Activated gamma-delta T cell treated with anti-CD3 and anti-CD28 coated beads, Interleukin-2, amount 50 U/mL, for 16 hours (primary cell): ENCODE measurements at places on chromosomes 12 and 14.

DNA sequence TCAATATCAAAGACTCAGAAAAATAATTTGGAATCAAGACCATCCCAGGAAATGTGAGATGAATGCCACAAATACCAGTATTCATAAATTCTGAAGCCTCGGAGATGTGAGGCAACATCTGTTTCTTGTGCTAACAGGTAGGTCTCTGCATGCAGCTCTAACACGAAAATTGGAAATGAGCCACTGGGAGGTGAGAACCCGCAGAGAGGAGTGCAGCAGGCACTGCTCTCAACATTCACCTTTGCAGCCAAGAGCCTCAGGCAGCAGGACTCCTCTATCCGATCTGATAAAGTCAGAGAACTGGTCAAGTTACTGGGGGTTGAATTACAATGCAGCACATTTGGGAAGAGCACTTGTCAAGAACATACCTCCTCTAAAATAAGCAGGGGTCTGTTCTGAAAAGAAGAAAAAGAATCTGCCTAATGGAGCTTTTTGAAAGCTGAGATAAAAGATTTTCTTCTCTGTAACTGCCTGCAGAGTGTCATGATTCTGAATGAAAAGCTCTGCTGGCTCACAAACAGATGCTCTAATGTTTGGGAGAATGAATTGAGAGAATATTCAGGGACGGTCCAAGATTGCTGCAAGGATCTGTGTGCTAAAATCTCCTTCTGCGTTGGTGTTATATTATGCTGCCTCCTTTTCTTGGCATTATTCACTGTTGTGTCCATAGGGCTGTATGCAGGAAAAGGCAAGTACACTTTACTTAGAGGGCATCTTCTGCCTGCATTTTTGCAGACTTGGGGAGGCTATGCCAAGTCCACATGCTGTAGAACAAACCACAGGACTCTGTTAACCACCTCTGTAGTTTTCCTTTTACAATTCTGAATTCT is 209.6 kb upstream of the KRR1 start:
- DNase-seq: no peak

DNA sequence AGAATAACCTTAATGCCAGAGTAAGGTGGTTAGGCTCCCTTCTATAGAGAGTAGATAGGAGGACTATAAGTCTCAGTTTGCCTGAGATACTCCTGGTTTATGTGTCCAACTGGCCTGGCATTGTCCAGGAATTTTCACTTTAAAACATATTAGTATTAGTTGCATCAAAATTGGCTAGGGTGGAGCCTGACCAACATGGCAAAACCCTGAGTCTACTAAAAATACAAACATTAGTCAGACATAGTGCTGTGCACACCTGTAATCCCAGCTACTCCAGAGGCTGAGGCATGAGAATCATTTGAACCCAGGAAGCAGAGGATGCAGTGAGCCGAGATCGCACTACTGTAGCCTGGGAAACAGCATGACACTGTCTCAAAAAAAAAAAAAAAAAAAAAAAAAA is 11.9 kb downstream of the WDHD1 start:
- no peak for DNase-seq

GRCh38 chr14:43938588-43939281 is 568.3 kb downstream of the FSCB start:
- DNase-seq: no peak

DNA sequence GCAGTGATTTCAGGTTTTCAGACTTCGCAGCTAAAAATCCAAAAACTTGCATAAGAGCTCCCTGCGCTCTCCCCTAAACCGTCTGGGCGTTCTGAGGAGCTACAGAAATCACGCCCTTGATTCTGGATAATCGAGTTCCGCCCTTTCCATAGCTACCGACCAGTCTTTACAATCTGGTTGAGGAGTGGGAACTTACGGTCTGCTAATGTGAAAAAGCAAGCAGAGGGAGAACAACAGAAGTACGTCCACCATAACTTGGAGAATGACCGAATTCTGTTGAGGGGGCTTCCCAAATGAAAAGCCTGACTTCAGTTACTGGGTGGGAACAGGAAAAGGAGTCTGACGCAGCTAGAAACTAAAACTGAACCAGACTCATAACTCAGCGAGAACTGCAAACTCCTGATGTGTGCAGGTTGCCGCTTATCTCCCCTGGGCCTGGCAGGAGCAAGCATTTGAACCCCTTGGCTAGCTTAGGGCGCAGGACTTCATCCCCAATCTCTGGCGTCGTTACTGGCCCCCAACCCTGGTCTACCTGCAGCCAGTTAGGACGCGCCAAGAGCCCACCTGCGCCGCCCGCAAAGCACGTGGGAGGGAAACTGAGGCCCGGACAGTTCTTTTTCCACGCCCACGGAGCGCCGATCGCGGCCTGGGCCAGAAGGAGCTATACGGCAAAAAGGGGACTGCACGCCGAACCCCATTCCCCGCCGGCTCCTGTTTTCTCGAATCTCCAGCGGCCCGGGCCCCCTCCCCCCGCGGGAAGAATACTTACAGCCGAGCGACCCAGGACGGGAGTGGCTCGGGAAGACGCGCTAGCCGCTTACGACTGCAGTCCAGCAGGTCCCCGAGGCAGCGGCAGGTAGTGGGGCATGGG is 838 bp downstream of the LRIG3 start:
- DNase-seq: no peak

- no peak for DNase-seq
These were observed 124.5 kb upstream of the USP15 start for GRCh38 chr12:62135553-62136200.

DNA sequence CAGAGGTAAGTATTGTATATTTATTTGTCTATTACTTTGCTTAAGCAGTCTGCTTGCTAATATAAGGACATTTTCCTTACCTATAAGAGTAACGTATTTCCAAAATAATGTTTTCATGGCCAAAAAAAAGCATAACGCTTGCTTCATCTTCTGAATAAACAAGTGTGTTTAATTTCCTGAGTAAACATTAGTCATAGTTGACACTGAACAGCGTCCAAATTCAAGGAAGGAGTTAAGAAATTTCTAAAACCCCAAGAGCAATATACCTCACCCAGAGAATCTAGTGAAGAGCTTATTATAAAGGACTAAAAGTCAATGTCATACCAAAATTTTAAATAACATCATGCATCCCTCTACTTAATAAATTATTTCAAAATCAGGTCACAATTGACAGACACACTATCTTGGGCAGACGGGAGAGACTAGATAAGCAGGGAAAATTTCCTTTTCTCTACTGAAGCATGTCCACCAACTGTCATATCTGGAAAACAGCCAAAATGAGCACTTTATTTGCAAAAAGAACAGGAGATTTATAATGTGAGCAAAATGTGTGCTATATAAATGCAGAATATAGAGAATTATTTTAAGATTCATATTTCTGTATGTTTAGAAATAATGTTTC is 25.1 kb downstream of the ANKS1B start:
- DNase-seq: no peak

GRCh38 chr14:92539419-92539818 is 25.8 kb downstream of the RIN3 start:
- DNase-seq: no peak

DNA sequence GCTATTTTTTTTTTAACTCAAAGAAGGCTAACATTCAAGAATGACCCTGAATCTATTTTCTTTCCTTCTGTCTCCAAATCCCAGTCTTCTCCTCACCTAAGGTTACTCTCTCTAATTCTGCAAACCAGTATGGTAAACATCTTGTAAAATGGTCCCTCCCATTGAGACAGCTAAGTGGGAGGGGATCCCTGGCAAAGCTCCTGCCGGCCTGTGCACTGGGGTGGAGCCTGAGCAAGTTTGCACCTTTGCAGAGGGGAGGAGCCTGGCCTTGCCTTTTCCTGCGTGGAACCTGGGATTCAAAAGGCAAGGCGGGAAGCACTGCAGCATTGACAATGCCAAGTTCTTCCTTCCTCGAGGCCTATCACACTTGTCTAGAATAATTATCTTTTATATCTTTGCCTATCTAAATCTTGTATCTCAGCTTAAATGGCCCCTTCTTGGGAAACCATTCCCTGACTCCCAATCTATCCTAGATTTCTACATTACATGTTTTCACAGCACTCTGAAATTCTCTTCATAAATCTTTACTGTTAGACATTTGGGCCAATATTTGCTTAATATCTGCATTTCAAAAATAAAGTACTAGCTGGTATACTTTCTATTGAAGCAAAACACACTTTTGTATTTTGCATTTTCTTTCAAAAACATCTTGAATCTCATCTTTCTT is 83.0 kb downstream of the EPS8 start:
- DNase-seq: no peak

DNA sequence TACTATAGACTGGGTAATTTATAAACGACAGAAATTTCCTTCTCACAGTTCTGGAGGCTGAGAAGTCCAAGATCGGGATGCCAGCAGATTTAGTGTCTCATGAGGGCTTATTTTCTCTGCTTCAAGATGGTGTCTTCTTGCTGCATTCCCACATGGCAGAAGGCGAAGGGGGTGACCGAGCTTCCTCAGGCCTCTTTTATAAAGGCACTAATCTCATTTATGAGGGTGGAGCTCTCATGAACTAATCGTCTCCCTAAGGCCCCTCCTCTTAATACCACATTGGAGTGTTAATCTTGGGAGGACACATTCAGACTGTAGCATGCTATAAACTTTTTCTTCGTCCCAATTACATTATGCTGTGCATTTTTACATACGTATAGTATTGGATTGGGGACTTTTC is 200.4 kb upstream of the ARHGAP5 start:
- DNase-seq: no peak

GRCh38 chr12:101107032-101107763 is 102.8 kb downstream of the SLC5A8 start:
- no peak for DNase-seq

GRCh38 chr12:6871052-6871957 is 1.8 kb downstream of the SPSB2 start:
- DNase-seq: no peak

- no peak for DNase-seq
These were observed 3.8 kb upstream of the HOXC8 start for GRCh38 chr12:54004841-54005530.

GRCh38 chr14:52068615-52069306 is at the start of gene NID2:
TSS of gene NID2 (minus strand) at chr14:52069059. CDS start at chr14:52068994, 65 bp downstream.
- DNase-seq: peak; percentile 16

- DNase-seq: no peak
These were observed 14.6 kb upstream of the SP1 start for GRCh38 chr12:53365245-53365904.

DNA sequence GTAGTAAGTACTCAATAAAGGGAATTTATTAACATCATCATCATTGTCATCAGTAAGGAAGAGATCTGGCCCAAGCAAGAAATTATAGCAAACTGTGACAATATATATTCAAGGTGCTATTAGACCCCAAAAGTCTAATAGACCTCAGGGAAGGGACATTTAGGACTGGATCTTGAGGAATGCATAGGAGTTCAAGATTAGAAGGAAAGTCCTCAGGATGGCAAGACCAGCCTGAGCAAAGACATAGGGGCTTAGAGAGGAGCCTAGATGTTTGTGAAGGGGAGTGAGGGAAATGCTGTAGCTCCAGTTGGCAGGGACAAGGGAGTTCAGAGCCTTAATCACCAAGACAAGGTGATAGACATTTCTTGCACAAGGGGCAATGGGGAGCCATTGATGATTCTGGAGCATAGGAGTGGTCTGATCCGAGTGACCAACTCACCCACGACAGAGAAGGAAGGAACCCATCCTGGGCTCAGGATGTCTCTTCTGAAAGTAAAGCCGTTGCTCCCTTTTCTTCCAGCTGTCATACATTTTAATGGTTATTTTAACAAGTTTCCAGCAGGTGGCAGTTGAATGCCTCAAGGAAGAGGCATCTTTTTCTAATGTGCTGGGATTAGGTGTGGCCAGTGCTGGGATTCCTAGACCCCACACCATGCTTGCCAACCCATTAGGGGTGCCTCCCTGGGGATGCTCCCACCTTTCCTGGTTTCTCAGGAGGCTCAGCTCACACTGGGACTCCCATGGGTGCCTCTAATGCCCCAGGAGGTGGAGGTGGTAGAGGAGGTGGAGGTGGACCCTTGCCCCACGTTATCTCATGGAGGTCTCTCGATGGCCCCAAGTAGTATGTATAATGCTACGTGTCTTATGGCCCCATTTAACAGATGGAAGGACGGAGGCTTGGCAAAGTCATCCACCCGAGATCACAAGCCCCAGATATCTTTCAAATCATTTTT is 37.8 kb downstream of the PHETA1 start:
- no peak for DNase-seq

GRCh38 chr14:23580152-23580926 is 1.7 kb upstream of the JPH4 start:
- DNase-seq: no peak

DNA sequence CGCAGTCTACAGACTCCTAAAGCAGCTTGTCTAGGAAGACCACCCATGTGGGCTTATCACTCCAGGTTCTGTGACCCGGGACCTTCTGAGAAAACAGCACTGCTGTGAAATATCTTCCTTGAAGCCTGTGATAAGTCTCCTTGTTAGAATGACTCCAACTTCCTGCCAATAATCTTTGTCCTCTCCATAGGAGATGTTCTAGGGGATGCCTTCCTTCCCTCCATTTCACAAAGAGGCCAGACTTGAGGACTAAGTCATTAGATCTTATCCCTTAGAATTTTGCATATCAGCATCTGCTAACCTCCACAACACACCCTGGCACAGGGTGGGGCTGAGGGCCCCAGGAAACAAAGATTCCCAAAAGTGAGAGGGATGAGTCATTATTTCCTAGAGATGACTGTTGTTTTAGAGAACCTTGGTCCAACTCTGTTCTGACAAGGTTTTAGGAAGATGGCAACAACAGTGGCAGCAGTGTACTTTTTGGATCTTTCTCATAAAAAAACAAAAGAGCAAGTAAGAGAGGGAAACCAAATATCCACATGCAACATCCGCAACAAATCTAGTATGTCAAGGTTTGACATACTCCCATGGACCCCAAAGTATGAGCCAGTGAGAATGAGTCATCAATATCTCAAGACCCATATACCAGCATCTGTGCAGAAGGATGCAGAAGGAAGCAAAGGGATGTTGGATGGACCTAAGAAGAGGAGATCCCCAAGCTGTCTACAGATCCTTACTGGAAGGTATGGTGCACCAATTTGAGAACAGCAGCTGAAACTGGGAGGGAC is 6.0 kb downstream of the LTB4R start:
- DNase-seq: no peak

- no peak for DNase-seq
These were observed 51.6 kb downstream of the KDM2B start for GRCh38 chr12:121529184-121529583.

DNA sequence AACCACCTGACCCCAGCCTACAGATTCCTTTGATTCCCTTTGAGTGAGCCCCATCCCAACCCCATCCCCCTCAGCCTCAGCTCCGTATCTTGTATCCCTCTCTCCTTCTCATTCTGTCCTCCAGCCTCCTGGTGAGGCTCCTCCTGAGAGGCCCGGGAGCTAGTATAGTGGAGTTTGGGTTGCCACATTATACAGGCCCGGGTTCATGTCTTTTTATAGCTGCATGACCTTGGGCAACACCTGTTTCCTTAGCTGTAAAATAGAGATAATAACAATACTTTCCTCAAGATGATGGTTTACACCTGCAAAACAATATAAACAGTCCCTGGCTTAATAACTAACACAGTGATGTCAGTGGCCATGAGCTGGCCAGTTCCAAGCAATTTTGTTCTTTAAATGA is 89.8 kb downstream of the STAB2 start:
- no peak for DNase-seq

DNA sequence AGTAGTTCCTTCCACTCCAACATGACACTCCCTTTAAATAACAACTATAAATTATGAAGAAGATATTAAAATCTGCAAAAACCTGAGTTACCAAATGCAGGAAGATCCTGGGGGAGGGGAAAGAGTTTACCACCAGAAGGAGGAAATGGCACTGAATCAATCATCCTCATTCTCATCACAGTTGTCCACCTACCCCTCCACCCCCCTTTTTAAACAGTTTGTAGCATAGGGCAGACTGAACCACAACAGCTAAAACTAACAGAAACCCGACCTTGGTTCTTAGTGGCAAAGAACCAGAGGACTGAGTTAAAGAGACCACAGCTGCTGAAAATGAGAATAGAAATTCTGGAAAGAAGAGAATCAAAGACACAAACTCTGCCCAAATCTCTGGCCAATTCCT is 189.5 kb downstream of the MED13L start:
- no peak for DNase-seq
